Metanephros (tissue), 2 donors: ENCODE measurements at places on chromosomes 6 and 20. TPM values are rescaled to one million over a fixed set of nuclear protein-coding genes. Genes with fewer than 3 reads are reported as not detected.

The EPPIN gene
- total RNA-seq: not detected

The NAPB gene
- 18.2 TPM for total RNA-seq

The RBBP9 gene
- total RNA-seq: 21.1 TPM

The MEP1A gene
- total RNA-seq: not detected

The HSPA1L gene
- total RNA-seq: 2.9 TPM

The SLC35F1 gene
- total RNA-seq: 5.5 TPM

The TOMM34 gene
- total RNA-seq: 15.5 TPM

The ANKRD6 gene
- 22.6 TPM for total RNA-seq

The WTAP gene
- total RNA-seq: 91.0 TPM

The PTK6 gene
- total RNA-seq: 0.76 TPM

The RAB44 gene
- total RNA-seq: 1.5 TPM

The SRSF12 gene
- 7.6 TPM for total RNA-seq

The HLA-DRA gene
- total RNA-seq: 136 TPM
